ENCODE measurements at places on chromosomes 7 and 10.

DNA sequence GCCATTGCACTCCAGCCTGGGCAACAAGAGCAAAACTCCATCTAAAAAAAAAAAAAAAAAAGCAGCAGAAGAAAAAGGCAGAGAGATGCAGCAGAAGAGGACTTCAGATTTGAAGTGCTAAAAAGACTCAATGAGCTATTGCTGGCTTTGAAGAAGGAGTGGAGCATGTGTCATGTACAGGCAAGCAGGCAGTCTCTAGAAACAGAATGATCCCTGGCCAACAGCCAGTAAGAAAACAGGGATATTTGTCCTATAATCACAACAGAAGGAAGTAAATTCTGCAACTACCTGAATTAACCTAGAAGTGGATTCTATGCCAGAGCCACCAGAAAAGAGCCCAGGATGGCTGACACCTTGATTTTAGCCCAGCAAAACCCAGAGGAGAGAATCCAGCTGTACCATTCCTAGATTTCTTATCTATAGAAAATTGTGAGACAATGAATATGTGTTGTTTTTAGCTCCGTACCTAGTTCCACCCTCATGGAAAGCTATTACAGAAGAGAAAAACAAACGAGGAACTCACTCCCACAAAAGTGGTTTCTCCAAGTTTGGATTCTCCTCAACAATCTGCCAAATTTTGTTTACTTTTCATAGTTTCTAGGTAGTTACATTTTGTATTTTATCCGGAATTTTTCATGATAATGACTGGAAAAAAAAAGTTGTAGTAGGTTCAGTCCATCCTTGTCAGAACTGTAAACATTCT lies 198.2 kb upstream of the GNAI1 start:
- no peak for DNase-seq

GRCh38 chr7:12031638-12032037 lies 179.5 kb upstream of the TMEM106B start:
- DNase-seq = no peak

GRCh38 chr10:91875156-91875555 lies 34.1 kb downstream of the FGFBP3 start:
- no peak for DNase-seq

DNA sequence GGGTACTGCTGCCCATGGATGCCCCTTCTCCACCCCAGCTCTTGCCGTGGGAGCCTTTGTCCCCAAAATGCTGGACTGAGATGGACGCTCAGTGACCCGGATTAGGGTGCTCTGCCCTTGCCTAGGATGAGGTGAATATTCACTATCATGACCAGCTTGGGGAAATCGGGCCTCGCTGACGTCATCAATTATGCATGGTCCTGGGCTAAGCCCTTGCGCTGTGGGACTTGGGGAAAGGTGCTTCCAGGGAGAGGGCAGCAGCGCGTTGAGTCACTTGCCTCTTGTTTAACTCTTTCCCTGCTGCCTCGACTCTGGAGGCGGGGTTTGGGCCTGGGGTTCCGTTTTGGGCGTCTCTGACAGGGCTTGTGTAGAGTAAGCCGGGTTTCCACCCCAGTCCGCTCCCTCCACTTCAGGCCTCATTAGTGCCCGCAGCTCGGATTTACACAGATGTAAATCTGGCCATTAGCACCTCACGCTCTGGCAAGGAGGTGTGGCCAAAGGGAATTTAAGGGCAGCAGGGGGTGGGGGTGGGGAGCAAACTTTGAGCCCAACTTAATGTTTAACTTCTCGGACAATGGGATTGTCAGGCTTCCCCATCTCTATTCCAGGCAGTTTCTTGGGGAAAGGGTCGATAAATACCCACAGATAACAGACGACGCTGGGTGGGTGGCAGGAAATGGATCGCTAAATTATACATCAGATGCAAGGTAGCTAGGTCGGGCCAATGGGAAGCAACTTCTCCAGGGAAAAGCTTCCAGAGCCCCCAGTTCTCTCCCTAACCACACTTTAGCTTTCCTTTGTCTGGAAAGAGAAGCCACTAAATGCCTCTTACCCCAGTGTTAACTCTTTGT lies 51.3 kb upstream of the TCF7L2 start:
- DNase-seq = no peak

DNA sequence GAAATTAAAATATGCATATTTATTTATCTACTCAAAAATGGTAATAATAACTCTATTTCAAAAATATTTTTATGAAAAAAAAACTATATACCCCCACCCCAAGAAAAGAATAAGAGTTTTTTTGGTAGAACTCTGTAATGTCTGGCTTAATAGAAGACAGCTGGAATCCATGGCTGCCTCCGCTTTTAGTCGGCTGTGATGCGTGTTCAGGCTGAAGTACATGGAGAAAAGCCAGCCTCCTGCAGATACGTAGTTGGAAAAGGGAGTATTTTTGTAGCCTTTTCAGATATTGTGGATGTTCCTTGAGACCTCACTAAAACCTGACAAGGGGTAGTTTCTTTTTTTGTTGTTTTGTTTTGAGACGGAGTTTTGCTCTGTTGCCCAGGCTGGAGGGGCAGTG lies 10.0 kb downstream of the FOXK1 start:
- DNase-seq = no peak

GRCh38 chr10:79383974-79384606 lies 36.8 kb downstream of the PPIF start:
- no peak for DNase-seq

Measured in cerebellar nuclear complex (tissue), 1 donor.